ENCODE measurements at places on chromosomes 1 and 21.

DNA sequence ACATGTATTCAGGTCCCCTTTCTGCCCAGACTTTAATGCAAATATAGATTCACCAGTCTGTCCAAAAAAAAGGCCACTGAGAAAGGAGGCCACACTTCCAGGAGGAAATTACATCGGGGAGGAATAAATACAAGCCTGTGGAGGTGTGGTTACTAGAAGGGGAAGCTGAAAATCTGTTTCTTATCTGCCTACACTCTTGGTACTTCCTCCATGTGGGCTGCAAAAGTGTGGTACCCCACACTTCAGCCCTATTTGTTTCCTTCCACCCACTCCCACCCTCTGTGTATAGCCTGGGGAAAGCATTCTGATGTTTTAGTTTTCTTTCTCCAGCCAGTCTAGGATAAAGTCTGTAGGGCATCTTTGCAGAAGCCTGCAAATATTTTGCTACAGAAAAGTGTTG lies 38.4 kb downstream of the UTP25 start:
- no peak for DNase-seq

- no peak for DNase-seq
Measured at GRCh38 chr1:228982637-228983036, 247.4 kb downstream of the RHOU start.

- DNase-seq: no peak
Measured at GRCh38 chr1:21705303-21705980, 36.3 kb upstream of the RAP1GAP start.

DNA sequence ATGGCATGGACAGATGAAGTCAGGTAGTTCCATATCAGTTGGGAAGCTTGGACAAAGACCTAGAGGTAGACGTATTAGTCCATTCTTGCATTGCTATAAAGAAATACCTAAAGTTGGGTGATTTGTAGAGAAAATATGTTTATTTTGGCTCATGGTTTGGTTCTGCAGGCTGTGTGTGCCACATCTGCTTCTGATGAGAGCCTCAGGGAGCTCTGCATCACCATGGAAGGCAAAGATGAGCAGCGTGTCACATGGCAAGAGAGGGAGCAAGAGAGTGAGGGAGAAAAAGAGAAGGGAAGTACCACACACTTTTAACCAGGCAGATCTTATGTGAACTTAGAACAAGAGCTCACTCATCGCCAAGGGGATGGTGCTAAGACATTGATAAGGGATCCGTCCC lies 9.0 kb downstream of the TSACC start:
- DNase-seq: no peak

- DNase-seq: no peak
Measured at GRCh38 chr1:36755303-36756230, 272.9 kb upstream of the CSF3R start.

DNA sequence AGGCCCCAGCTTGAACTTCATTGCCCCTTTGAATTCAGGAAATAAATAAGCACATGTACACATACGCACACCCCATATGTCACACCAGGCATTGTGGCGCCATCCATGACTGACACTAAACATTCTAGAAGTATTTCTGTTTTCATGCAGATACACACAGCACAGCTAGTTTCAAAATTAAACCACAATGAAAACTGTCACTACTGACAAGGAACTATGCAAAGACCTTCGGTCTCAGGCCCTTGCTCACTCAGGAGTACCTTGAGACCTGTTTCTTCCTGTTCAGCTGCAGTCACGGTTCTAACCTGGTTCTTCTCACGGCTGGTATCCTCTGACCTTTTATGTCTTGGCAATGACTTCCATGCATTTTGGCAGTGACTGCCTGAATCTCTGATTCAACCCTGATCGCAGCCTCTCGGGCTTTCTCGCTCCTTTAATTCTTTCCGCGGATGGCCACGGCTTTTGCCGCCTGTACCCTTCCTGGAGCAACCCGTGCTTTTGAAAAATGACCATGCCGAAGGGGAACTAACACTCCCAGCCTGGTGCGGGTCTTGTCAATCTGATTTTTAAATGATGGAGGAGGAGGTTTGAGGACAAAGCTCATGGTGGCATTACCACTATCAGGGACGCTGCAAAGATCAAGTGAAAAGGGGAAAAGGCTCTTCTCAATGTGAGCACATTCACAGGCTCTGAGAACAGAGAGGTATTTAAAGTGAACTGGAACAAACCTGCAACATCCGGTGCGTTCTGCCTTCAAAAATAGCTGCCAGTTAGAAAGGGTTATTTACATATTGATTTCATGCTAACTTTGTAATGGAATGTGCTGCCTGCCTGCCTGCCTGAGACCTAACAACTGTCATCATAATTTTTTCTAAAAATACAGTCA lies 384.6 kb downstream of the RRAGC start:
- DNase-seq: no peak

DNA sequence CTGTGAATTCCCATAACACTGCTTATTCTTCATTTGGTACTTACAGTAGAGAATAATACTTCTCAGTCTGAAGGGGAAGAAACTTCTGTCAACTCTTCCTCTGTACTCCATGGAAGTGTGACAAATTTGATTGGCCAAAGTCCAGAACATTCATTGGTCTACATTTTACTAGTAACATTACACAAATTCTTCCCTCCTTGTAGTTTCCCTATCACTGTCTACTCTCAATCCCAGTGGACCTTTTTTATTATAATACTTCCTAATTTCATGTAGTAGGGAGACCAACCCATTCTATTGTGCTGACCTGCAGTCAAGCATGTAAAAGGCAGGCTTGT lies 74.7 kb downstream of the ALG6 start:
- DNase-seq: no peak

- no peak for DNase-seq
Measured at GRCh38 chr1:34928699-34929496, 552 bp downstream of the DLGAP3 start.

DNA sequence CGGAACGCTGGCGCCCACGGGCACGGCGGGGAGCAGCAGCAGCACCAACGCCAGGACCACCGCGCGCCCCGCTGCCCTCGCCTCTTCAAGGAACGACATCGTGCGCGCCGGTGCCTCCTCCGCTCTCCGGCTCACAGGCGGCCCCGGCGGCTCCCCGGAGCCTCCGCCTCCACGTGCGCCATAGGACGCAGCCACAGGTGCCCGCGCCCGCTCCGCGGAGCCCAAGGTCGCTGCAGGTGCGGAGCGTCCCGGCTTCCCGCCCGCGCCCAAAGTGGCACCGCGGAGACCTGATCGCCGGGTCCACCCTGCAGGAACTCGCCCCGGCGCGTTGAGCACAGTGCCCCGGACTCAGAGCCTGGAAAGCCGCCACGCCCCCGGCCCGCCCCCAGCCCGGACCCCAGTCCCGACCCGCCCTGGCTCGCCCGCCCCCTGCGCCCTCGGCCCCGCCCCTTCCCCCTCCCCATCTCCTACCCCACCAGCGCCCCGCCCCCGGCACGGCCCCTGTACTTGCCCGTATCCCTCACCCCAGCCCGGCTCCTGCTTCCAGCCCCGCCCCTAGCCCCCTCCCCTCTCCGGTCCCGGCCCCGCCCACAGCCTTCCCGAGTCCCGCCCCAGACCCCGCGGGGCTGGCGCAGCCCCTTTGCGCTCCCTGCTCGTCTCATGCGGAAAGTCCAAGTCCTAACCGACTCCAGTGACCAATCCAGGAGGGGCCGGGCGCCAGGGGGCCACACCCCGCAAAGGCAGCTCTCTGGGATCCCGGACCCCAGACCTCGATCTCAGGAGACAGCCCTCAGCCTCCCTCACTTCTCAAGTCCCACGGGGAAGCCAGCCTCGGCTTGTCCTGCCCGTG lies at the start of gene MEGF6:
Gene MEGF6 (minus strand): TSS at position 339 of the 850 bp plus-strand sequence. CDS start 240 bp downstream, at position 99.
- DNase-seq: no peak

DNA sequence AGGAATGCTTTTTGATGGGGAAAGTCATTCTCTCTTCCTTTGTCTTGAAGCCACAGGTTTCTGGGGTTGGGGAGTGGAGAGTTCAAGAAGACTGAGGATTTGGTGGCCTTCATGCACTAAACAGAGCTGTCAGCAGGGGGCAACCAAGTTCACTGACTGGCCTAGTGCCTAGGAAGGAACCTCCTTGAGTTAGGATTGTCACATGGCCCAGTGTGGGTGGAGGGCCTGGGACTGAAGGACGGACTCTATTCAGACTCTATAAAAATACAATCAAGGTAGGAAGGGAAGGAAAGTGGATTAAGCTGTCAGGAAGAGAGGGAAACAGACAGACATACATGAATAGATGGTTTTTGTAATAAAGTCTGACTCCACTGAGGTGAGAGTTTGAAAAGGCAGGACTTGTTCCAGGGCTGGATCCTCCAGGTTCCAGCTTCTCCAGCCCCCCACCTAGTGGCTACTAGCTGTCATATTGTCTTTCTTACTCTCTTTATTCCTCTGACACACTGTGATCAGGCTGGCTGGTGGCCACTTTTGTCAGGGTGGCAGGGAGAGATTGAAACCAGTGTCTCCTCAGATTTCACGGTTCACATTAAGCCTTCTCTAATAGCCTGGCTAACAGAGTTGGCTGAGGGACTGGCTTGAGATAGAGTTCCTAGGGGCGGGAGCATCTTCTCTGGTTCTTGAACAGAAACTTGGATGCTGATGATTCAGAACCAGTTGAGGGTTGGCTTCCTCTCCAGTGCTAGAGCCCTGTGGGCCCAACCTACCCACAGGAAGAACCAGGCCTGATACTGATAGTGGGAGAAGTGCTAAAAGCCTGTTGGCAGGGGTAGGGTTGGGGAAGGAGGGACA lies 4.1 kb upstream of the SH3BGRL3 start:
- peak; percentile 26 for DNase-seq

DNA sequence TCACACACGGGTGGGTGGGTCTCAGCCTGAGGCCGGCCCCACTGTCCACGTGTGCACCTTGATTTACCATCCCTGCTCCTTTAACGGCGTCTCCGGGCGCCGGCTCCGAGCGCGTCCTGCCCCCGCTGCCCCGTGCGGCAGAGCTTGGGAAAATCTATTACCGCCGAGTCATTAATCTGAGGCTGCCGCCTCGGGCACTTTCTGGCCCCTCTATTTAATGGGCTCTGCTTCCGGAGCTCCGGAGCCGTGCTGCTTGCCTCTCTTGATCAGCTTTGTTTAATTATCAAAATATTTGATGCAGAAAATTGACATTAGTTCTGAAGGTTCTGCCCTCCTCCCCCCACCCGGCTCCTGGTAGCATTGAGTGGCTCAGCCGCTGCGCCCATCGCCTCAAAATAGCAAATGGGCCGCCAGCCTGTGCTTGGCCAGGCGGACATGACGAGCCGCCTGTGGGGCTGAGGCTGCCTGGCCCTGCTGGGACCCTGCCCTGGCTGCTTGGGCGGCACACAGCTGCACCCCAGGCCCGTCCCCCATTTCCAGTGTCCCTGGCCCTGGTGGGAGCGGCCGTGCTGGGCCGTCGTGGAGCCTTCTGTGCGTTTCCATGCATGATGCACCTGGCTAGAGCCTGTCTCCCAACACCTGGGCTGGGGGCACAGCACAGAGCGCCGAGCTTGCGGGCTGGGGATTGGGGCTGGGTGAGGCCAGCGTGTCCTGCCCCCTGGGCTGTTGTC lies 81.6 kb upstream of the TTC34 start:
- no peak for DNase-seq

DNA sequence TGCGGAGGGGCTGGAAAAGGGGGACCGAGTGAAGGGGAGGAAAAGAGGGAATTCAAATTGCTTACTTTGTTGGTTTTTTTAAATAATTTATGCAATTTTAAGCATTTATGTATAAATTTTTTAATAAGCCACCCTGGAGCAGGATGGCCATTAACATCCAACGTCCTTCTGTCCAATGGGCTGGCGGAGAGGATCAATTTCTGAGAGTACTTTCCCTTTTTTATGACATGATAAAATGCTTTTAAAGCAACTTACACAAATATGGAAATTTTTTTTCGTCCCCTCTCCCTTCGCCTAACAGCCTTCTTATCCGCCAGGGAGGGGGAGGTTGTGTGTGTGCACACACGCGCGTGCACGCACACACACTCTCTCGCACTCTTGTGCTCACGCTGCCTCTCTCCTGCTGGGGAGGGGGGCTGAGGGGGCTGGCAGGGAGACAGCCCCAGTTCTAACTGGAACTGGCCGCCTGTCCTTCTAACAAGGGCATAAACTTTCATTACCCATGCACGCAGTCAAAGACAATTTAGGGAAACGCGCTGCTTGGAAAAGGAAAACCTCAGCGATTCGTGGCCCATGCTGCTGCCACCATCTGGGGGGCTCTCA lies 123.2 kb downstream of the CASZ1 start:
- no peak for DNase-seq

GRCh38 chr1:55287723-55288122 lies 72.6 kb upstream of the USP24 start:
- DNase-seq: no peak

GRCh38 chr1:189977184-189977583 lies 500.5 kb downstream of the BRINP3 start:
- DNase-seq: no peak

DNA sequence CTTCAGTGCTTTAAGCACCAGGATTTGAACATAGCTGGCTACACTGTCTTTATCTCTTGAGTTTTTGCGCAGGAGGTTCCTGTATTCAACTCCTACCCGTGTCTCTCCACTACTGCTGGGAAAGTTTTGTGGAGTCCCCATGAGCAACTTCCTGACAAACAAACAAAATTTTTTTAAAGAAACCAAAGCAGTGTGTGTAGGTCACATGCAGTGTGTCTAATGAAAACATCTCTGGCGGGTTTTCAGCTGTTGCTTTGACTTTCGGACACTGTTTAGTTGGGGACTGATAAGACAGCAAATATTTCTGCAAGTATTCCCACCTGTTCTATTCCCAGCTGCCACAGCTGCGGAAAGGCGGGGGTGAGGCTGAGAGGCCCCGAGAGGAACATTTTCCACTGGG lies 2.0 kb downstream of the PSEN2 start:
- DNase-seq: no peak

GRCh38 chr1:89602871-89603404 lies 30.0 kb upstream of the LRRC8C start:
- DNase-seq: no peak

GRCh38 chr1:204688776-204689175 lies 3.2 kb upstream of the LRRN2 start:
- no peak for DNase-seq

- no peak for DNase-seq
Measured at GRCh38 chr1:225911191-225912130, 12.6 kb downstream of the PYCR2 start.

DNA sequence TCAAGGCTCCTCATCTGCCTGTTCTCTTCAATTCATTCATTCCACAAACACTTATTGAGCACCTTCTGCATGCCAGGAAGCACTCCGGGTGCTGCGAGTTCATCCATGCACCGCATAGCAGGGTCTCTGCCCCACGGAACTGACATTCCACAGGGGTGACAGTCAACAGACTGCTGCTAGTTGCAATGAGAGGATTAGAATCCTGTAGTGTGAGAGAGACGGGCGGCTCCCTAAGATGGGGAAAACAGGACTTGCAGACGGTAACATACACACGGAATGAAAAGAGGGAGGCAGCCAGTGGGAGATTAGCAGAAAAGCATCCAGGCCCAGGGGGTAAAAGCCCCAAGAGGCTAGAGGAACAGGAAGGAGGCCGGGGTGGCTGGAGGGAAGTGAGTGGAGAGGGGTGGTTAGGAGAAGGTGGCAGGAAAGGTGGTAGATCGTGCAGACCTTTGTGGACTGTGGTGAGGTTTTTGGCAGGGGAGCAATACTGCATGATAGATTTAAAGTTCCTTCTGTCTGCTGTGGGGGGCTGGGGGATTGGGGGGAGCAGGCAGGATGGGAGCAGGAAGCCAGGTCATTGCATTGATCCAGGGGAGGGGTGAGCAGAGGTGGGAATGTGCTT lies 6.6 kb downstream of the TNFRSF8 start:
- DNase-seq: no peak

All from NCI-H1930 (cell line).